ENCODE measurements at places on chromosomes 11 and 22. TPM values are rescaled to one million over a fixed set of nuclear protein-coding genes. Genes with fewer than 3 reads are reported as not detected.

TCN2 gene
- total RNA-seq: 73.6 TPM

MMP27 gene
- not detected for total RNA-seq

PRR33 gene
- total RNA-seq: not detected

PLAAT5 gene
- 15.7 TPM for total RNA-seq

GAL gene
- total RNA-seq: 97.6 TPM

TTLL1 gene
- total RNA-seq: 6.9 TPM

KDM4E gene
- not detected for total RNA-seq

TP53I11 gene
- total RNA-seq: 203 TPM

SYT13 gene
- 2.8 TPM for total RNA-seq

FOLR2 gene
- total RNA-seq: not detected

FAM83F gene
- 26.1 TPM for total RNA-seq

SPTY2D1 gene
- 19.3 TPM for total RNA-seq

UNC93B1 gene
- 43.2 TPM for total RNA-seq

NAV2 gene
- 37.1 TPM for total RNA-seq

TRIM49 gene
- total RNA-seq: not detected

OR52H1 gene
- not detected for total RNA-seq

RAB39A gene
- total RNA-seq: 6.2 TPM

ZP1 gene
- not detected for total RNA-seq

POU2AF2 gene
- not detected for total RNA-seq

SLC15A3 gene
- 1.6 TPM for total RNA-seq

OR8D1 gene
- not detected for total RNA-seq

GLYATL1 gene
- 13.1 TPM for total RNA-seq

Data from endodermal cell (in vitro differentiated cells).